ENCODE measurements at places on chromosomes 1 and 21. TPM values are rescaled to one million over a fixed set of nuclear protein-coding genes. Genes with fewer than 3 reads are reported as not detected.

- no peak overlapping the region for H3K27ac ChIP-seq
- no peak overlapping the region for H3K4me3 ChIP-seq
- no peaks in the 10 kb centered on the region for H3K27me3 ChIP-seq
- no peak for DNase-seq
- H3K36me3 ChIP-seq: no peaks in the 10 kb centered on the region
Measured at GRCh38 chr1:55673416-55673815, 458.3 kb upstream of the USP24 start.

- H3K27ac ChIP-seq: no peak overlapping the region
- no peaks in the 10 kb centered on the region for H3K36me3 ChIP-seq
- DNase-seq: no peak
- no peaks in the 10 kb centered on the region for H3K27me3 ChIP-seq
Measured at GRCh38 chr1:186984959-186985358, 156.2 kb downstream of the PLA2G4A start.

GRCh38 chr1:78226784-78227183, 181.0 kb downstream of the GIPC2 start:
- no peaks in the 10 kb centered on the region for H3K36me3 ChIP-seq
- no peak for DNase-seq
- H3K27ac ChIP-seq: no peak overlapping the region
- H3K27me3 ChIP-seq: no peaks in the 10 kb centered on the region
- no peak overlapping the region for H3K4me3 ChIP-seq

DNA sequence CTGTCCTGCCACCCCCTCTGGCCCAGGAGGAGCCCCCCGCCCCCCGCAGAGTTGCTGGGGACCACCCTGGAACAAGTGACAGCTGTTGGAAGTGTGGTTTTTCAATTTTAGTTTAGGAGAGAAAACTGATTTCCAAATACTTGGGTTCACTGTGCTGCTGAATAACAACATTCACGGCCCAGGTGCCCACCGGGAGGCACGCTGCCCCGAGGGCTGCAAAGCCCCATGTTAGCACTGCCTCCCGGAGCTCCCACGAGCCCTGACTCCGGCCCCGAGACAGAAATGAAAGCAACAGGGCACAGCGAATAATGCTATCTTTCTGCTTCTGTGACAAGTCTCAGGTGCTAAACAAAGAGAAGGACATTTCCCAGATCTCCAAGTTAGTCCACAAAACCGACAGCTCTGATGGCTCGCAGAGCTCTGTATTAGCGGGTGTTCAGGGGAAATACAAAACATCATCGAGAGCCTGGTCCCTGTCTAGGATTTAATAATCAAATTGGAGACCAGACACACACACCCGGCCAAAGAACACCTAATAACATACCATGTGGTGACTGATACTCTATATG, 451.5 kb downstream of the KIF26B start:
- H3K27me3 ChIP-seq: no peaks in the 10 kb centered on the region
- no peak overlapping the region for H3K27ac ChIP-seq
- H3K36me3 ChIP-seq: no peaks in the 10 kb centered on the region
- no peak for DNase-seq

GRCh38 chr1:150764617-150765101, 919 bp downstream of the CTSS start:
- H3K36me3 ChIP-seq: no peaks in the 10 kb centered on the region
- no peaks in the 10 kb centered on the region for H3K27me3 ChIP-seq
- DNase-seq: peak; percentile 50
- H3K27ac ChIP-seq: no peak overlapping the region

DNA sequence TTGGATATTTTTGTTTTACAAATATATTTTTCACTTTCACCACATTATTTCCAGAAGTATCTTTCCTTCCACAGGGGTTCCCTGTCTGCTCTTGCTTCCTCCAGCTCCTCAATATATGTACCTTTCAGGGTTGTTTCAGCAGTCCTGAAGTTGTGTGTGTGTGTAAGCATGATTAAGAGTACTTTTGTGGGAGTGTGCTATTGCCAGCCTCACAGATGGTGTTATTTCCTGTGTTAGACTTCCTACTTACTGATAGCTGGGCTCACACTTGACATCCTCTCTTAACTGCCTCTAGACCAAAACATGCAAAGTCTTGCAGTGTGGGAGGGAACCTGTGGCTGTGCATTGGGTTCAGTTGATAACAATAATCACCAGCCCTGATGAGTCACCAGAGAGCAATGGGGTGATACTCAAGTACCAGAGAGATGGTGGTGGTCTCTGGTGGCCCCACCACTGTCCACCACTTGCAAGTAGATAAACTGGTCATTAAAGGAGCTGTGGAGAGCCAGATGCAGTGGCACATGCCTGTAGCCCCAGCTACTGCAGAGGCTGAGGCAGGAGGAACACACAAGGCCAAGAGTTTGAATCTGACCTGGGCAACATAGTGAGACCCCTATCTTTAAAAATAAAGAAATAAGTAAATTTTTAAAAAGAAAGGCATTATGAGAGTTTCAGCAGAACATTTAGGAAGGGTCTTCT, 126.7 kb downstream of the NR5A2 start:
- no peaks in the 10 kb centered on the region for H3K27me3 ChIP-seq
- peak; percentile 24 for DNase-seq
- H3K36me3 ChIP-seq: no peaks in the 10 kb centered on the region
- H3K4me3 ChIP-seq: no peak overlapping the region
- H3K27ac ChIP-seq: peak overlapping the region; percentile 15

DNA sequence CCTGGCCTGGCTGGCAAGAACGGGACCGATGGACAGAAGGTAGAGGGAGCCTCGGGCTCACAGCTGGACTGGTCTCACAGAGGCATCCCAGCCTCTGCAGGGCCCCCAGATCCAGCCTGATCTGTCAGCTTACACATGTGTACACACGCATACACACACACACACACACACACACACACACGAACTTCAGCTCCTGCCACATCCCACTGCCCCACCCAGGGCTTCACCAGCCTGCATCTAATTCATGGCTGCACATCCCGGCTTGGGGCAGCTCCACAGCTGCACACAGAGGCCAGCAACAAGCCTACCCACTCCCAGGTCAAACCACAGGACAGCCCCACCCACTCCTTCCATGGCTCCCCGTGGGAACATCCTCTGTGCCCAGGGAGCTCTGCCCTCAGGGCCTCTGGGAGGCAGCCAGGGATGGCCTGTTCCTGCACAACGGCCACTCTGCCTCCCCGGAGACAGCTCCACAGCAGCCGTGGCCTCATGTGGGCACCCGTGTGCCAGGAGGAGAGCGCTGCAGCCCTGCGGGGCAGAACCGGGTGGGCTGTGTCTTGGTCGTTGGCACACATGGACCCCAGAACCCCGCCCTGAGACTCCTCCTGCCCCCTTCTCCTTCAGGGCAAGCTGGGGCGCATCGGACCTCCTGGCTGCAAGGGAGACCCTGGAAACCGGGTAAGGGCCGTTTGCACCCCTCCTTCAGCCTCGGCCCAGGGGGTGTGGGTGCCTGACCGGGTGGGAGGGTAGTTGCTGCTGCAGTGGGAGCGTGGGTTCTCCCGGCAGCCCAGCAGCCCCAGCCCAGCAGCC, 19.1 kb downstream of the COL6A2 start:
- peak; percentile 11 for DNase-seq
- H3K36me3 ChIP-seq: peaks cover 56% of the 10 kb centered on the region
- no peak overlapping the region for H3K4me3 ChIP-seq
- H3K27ac ChIP-seq: no peak overlapping the region

GRCh38 chr1:228306275-228307217, 98.7 kb downstream of the OBSCN start:
- no peak overlapping the region for H3K27ac ChIP-seq
- H3K36me3 ChIP-seq: peaks cover 32% of the 10 kb centered on the region
- no peak overlapping the region for H3K4me3 ChIP-seq
- no peaks in the 10 kb centered on the region for H3K4me1 ChIP-seq

DNA sequence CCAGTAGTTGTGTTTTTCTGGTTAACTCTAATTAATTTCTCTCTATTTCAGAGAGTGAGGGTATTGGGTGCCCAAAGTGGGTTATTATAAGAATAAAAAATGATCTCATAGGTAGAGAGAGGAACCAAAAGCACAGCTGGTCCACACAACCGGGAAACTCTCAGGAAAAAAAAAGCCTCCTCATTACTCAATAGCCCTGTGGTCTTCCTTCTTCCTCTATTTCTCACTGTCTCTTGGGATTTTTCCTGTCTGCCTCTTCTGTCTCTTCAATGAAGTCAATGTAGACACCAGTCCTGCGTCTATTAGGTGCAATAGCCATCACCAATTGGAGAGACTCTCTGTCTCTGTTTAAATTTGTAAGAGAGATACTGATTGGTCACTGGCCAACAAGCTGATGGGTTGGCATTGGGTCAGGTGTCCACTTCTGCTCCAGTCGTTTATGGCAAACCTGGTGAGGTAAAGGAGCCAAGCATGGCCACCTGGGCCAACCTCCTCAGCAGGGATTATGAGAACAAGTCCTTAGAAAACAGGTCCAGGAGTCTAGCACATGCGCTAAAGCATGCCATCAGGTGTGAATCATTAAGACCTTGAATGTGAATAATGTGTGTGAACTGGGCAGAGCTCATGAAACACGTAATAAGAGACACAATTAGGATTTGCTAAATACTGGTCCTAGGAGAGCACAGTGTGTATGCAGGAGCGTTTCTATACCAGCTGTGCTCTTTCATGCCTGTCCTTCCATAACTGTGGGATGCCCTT, 443.0 kb upstream of the RUNX1 start:
- H3K4me1 ChIP-seq: no peaks in the 10 kb centered on the region
- no peak for DNase-seq
- no peak overlapping the region for H3K27ac ChIP-seq
- no peaks in the 10 kb centered on the region for H3K27me3 ChIP-seq
- H3K36me3 ChIP-seq: no peaks in the 10 kb centered on the region

- H3K36me3 ChIP-seq: no peaks in the 10 kb centered on the region
- H3K27me3 ChIP-seq: no peaks in the 10 kb centered on the region
- H3K4me1 ChIP-seq: no peaks in the 10 kb centered on the region
- no peak for DNase-seq
- H3K27ac ChIP-seq: no peak overlapping the region
Measured at GRCh38 chr1:200380589-200381021, 29.2 kb downstream of the ZNF281 start.

GRCh38 chr21:26165331-26165730, 5.2 kb downstream of the APP start:
- H3K4me1 ChIP-seq: peaks cover 8% of the 10 kb centered on the region
- DNase-seq: no peak
- H3K27ac ChIP-seq: no peak overlapping the region
- no peaks in the 10 kb centered on the region for H3K27me3 ChIP-seq
- H3K36me3 ChIP-seq: no peaks in the 10 kb centered on the region

GRCh38 chr1:219000631-219001030, 173.0 kb upstream of the LYPLAL1 start:
- no peaks in the 10 kb centered on the region for H3K4me1 ChIP-seq
- no peak overlapping the region for H3K4me3 ChIP-seq
- H3K27ac ChIP-seq: no peak overlapping the region
- DNase-seq: no peak

NTRK1 gene
- total RNA-seq: 0.61 TPM

OR2L3 gene
- total RNA-seq: not detected

CD1D gene
- 3.7 TPM for total RNA-seq

SPRR2B gene
- total RNA-seq: not detected

GPR3 gene
- 0.58 TPM for total RNA-seq

CATSPERE gene
- total RNA-seq: 2.0 TPM

HEYL gene
- 14.3 TPM for total RNA-seq

BMP8A gene
- total RNA-seq: 0.68 TPM

IVL gene
- not detected for total RNA-seq

PRKAB2 gene
- total RNA-seq: 25.7 TPM

FCMR gene
- total RNA-seq: 8.5 TPM

PLOD1 gene
- 68.8 TPM for total RNA-seq

Measured in lung (tissue), 17 donors.